NCI-H460 (cell line): ENCODE measurements at places on chromosomes 11 and 22. TPM values are rescaled to one million over a fixed set of nuclear protein-coding genes. Genes with fewer than 3 reads are reported as not detected.

DNA sequence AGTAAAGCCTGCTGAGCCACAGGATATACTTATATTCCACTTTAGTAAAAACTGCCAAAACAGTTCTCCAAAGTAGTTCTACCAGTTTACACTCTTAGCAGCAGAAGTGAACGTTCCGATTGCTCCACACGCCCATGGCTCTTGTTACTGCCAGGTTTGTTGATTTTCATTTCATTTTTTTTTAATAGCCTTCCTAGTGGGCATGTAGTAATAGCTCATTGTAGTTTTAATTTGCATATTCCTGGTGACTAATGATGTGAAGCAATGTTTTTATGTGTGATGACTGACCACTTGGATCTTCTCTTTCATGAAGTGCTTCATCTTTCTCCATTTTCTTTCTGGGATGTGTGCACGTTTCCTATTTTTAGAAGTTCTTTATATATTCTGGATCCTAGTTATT lies 4.8 kb upstream of the C11orf97 start:
- DNase-seq: no peak

DNA sequence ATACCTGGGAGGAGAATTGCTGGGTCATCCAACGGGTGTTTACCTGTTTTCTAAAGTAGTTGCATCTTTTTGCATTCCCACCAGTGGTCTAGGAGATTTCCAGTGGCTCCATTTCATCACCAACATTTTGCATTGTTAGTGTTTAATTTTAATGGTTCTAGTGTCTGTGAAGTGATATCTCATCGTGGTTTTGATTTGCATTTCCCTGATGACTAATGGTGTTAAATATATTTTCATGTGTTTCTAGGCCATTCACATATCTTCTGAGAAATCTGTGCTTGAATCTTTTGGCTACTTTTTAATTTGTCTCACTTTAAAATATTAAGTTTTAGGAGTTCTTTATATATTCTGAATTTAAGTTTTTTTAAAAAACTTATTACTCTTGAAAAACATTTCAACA lies 439.6 kb downstream of the TMEM135 start:
- DNase-seq: no peak

DNA sequence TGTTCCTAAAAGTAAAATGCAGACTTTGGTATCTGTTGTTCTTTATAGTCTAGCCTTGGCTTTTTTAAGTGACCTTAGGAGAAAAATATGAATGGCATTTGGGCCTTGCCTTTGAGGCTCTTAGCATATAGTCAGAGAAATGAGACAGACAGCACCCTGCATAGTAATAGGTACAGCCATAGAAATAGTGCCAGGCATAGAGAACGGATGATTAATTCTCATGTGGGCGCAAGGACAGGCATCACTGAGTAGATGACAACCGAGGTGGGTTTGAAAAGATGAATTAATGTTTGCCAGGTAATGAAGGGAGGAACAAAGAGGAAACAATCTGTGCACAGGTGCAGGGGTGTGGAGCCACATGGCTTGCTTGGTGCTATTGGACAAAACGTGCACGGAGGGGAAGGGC lies 90.5 kb downstream of the BMAL1 start:
- DNase-seq: no peak

DNA sequence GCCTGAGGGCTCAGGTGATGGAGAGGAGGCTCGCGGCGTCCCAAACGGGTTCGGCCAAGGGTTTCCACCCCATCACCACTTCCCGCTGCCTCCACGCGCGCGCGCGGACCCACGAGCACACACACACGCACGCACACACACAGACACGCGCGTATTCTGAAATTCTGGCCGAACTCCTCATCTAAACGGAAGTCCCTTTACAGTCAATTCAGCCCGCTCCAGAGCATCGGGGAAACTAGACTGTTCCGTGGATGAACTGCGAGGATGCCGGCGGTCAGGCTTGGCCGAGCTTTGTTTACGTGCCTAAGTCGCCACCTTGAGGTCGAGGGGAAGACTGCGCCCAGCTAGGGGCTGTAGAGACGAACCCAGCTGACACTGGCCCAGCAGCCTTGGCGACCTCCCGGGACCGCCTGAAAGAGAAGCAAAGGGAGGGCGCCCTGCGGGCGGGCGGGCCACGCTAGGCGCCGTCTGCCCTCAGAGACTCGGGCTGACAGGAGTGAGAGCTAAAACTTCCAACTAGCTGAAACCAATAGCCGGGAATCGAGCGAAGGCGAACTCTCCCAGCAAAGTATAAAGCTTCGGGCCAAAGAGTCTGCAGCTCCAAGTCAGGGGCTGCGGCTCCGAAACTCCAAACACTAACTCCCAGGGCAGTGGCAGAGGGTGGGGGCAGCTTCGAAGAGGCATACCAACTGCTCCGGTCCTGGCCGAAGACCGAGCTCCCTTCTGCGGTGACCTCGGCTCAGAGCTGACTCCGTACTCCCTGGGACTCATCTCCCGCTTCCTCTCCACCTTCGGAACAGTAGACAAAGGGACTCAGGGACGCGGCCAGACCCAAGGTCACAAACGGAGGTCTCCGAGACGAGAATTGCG lies 124.7 kb upstream of the C11orf58 start:
- DNase-seq: peak; percentile 82

DNA sequence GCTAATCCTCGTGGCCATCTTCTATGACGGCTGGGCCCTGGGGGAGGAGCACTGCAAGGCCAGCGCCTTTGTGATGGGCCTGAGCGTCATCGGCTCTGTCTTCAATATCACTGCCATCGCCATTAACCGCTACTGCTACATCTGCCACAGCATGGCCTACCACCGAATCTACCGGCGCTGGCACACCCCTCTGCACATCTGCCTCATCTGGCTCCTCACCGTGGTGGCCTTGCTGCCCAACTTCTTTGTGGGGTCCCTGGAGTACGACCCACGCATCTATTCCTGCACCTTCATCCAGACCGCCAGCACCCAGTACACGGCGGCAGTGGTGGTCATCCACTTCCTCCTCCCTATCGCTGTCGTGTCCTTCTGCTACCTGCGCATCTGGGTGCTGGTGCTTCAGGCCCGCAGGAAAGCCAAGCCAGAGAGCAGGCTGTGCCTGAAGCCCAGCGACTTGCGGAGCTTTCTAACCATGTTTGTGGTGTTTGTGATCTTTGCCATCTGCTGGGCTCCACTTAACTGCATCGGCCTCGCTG lies 12.1 kb downstream of the MTNR1B start:
- no peak for DNase-seq

DNA sequence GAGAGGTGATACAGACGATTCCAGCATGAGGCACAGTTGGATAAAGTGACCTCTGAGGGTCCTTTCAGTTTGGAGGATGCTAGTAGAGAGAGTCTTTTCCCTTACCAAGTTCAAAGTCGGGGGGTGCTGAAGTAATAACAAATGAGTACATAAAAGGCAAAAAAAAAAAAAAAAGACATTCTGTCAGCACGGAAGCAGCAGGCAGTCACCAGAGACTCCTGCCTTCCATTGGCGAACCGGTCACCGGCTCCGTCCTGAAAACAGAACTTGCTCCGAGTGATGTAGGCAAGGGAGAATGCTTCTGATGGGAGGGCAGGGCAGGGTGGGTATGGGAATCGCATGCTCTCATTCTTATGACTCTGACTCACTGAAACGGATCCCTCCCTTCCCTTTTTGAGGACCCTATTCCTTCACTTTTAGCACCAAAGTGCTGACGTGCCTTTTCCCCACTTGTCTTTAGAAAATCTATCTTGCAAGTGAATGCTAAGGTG lies 65.9 kb downstream of the PRR5L start:
- peak; percentile 86 for DNase-seq

GRCh38 chr11:123282597-123282996 lies 87.5 kb upstream of the CLMP start:
- no peak for DNase-seq

The EFCAB6 gene
- total RNA-seq: 0.40 and 0.61 TPM in 2 replicates
